ENCODE measurements at places on chromosomes 4 and X. TPM values are rescaled to one million over a fixed set of nuclear protein-coding genes. Genes with fewer than 3 reads are reported as not detected.
A peak's percentile ranks its signal among the peaks of the same experiment; 100 is the strongest.

The CORIN gene
- not detected for total RNA-seq

The AMER1 gene
- 3.3 TPM for total RNA-seq

DNA sequence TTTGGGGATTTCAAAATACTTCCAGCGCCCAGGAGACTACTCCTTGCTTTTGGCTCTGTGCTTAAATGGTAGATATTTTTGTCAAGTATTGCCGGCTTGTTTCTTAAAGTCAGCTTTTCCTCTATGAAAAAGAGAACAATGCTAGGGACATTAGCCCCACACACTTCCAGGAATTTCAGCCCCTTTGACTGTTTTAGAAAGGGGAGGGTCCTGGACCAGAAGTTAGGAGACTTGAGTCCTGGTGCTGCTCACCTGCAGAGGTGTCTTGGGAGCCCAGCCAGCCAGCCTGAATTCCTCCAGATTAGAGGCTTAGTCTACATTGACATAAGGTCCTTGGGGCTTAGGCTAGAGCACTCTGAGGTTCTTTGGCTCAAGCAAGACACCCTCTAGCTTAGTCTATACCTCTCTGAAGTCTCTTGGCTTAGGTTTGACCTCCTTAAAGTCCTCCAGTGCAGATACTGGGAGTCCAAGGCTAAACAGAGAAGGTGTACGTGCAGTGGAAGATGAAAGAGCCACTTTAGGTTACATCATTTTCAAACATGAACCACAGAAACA is 1.6 kb upstream of the SETD7 start:
- no peak overlapping the region for H3K27ac ChIP-seq
- H3K4me3 ChIP-seq, result peak overlapping the region; percentile 66
- no peaks in the 10 kb centered on the region for H3K36me3 ChIP-seq
- no peaks in the 10 kb centered on the region for H3K27me3 ChIP-seq

DNA sequence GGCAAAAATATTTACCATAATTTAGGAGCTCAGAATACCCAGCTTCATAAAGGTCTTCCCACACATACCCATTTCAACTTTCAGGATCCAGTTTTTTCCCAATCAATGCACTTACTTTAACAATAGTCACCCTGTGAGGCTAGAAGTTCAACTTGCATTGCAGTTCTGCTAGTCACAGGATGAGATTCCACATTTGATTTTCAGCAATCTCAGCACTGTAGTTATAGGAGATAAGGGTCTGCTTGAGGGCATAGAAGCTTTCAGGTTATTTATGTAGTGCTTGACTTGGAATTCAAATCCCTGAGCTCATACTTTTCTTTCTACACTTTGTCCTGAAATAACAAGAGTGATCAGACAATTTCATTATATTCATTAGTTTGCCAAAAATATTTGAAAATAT is 78.3 kb upstream of the IL2 start:
- no peak overlapping the region for H3K27ac ChIP-seq
- no peaks in the 10 kb centered on the region for H3K4me1 ChIP-seq
- no peaks in the 10 kb centered on the region for H3K27me3 ChIP-seq
- no peaks in the 10 kb centered on the region for H3K36me3 ChIP-seq
- DNase-seq, result no peak

DNA sequence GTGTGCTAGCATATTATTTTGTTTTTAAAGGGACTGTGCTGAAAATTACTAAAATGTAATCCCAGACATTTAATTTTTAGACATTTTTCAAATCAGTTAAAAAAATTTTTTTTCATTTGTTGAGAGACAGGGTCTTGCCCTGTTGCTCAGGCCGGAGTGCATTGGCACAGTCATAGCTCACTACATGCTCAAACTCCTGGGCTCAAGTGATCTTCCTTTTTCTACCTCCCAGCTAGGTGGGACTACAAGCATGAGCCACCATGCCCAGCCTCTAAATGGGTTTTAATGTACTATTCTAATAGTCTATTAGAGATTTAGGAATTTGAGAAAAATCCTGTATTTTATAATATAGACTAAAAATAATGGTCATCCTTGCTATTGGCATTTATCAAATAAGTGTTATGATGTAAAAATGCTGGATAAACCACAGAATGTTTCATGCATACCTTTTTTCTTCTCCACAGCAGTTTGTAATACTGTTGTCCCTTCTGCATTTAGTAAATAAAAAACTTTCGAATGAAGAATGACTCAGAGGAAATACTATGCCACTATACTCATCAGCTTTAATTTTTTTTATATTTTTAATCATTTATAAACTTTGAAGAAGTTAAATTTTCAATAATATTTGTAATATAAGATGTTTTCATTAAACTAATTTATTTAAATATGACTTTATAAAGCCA is 29.9 kb downstream of the CPEB2 start:
- DNase-seq, result no peak
- H3K27me3 ChIP-seq, result no peaks in the 10 kb centered on the region
- peaks cover 45% of the 10 kb centered on the region for H3K4me1 ChIP-seq
- no peak overlapping the region for H3K27ac ChIP-seq
- no peak overlapping the region for H3K4me3 ChIP-seq

DNA sequence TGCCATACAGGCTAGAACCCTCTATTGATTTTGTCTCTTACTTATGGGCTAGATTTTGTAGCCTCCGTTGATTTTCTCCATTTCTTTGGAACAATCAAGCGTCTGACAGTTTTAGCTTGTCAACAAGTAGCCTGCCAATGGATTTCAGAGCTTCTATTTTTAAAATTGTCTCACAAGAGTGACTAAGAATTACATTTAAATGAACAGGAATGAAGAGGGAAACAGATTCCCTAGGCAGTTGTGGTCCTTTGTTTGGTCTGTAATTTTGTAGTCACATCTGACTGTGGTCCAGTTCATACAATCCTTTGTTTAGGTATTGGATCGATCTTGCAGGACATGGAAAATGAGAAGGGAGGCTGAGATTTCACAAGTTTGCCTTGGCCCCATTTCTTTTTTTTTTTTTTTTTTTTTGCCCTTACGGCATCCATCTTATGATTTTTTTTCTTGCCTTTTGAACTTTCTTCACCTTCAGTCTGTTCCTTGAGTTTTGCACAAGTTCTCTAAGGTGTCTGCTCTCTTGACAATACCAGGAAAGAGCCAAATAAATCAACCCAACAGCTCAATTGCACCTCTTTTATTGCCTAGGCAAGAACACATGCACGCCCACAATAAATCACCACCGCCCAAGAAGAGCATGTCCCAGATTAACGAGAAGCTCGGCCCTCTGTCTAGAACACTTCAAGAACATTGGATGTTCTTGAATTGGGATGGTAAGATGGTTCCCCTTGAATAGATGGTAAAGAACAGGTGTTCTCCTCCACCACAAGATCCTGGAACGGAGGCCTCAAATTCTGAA is 86.5 kb upstream of the EGFL6 start:
- no peak overlapping the region for H3K27ac ChIP-seq
- H3K4me1 ChIP-seq, result peaks cover 11% of the 10 kb centered on the region
- no peak overlapping the region for H3K4me3 ChIP-seq
- H3K27me3 ChIP-seq, result peaks cover 13% of the 10 kb centered on the region
- DNase-seq, result no peak
- no peaks in the 10 kb centered on the region for H3K36me3 ChIP-seq

GRCh38 chrX:69142788-69143469 is 22.3 kb downstream of the PJA1 start:
- peaks cover 8% of the 10 kb centered on the region for H3K27me3 ChIP-seq
- H3K27ac ChIP-seq, result no peak overlapping the region
- no peaks in the 10 kb centered on the region for H3K4me1 ChIP-seq
- no peaks in the 10 kb centered on the region for H3K36me3 ChIP-seq

GRCh38 chrX:7730071-7730470 is 112.9 kb upstream of the VCX start:
- H3K36me3 ChIP-seq, result no peaks in the 10 kb centered on the region
- DNase-seq, result no peak
- H3K27me3 ChIP-seq, result no peaks in the 10 kb centered on the region
